Hepatic stellate cell (primary cell): ENCODE measurements at places on chromosomes 5 and 9.

GRCh38 chr5:75214928-75215327 lies 21.8 kb downstream of the ANKRD31 start:
- no peak for DNase-seq

GRCh38 chr5:5126444-5126843 lies 13.7 kb upstream of the ADAMTS16 start:
- DNase-seq: no peak

DNA sequence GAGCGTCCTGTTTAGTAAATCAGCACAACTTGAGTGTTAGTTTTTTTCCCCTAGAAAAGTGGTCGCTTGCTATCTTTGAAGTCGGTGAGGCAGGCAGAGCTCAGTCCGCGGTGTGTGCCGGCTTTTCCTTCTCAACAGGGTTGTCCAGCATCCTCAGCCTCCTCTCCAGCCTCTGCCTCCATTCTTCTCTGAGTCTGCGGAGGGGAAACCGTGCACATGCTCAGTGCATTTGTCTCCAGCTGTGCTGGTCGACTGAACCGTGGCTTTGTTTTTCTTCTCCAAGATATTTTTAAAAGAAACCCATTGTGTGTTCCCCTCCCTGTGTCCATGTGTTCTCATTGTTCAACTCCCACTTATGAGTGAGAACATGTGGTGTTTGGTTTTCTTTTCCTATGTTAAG lies 25.3 kb downstream of the FAM240B start:
- no peak for DNase-seq

DNA sequence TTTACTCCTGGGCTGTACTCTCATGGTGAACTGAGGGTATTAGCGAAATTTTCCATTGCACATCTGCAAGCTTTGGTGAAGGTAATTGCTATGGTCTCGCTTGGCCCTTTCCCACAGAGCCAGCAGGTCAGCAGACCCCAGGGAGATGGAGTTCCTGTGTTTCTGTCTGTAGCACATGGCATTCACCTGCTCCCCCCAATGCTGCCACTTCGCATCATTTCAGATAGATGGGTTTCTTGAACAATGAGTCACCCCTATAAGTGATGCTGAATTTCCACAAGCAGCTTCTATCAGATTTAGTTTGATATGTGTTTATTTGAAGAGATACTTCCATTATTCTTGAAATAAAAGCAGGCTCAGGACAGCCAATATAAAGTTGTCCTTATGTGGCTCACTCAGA lies 117.8 kb downstream of the ERCC6L2 start:
- no peak for DNase-seq

DNA sequence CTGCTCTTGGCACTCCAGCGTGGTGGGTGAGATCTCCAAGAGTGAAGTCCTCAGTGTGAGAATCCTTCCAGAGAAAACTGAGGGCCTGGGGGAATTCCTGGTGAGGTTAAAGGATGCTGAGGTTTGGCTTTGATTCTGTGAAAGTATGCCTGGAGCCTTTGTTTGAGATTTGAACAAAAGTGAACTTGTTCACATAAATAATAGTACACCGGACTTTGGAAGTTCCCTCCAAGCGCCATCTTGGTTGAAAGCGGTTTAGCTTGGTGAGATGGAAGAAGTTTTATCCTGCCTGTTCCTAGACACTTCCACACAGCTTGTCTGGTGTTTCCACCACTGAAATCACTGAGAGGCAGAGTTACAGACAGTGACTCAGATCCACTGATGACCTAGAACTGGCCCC lies 286.4 kb downstream of the NTRK2 start:
- DNase-seq: no peak

DNA sequence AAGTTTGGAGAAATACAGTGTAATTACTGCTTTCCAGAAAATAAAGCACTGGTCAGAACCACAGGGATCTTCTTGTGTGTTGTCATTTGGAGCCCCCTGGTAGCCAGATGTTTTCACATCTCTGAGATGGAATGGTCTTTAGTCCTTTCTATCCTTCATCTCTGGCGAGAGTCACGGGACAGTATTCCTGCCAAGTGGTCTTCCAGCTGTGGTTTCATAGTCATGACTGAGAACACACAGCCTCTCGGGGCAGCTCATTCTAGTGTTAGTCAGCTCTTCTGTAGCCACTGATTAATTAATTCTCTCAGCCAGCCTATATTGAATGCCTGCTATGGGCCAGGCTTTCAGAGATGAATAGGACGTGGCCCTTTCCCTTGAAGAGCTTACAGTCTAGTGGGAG lies 34.1 kb downstream of the HMGXB3 start:
- no peak for DNase-seq

- DNase-seq: no peak
These were observed 139.8 kb upstream of the EDIL3 start for GRCh38 chr5:84524491-84524890.

- DNase-seq: peak; percentile 7
These were observed at the start of gene PLPPR1 for GRCh38 chr9:101028346-101029314. TSS of gene PLPPR1 (plus strand) at chr9:101028727.

DNA sequence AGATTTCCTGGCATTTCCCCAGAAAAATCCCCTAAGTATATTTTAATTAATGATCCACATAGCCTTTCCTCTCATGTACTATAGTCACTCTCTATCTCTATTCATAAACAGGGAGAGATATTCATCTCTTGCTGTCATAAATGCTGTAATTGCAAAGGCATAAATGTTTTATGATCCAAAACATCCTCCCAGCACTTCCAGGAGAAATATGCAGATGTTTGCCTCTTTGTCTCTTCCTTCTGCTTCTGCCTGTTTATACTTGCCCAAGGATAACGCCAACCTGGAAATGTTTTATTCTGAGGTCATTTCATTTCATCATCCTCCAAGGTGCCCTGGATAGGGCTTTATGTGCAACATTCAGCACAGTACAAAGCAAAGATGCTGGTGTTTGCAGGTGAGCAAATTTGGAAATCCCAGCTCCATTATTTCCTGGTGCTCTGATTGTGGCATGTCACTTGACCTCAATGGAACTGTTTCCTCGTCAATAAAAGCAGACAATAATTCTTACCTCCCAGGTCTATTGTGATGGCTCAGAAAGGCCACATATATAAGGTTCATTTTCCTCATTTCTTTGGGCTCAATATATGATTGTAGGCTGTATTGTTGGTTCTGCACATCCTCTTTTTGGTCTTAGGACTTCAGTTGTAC lies 6.9 kb downstream of the TNFSF15 start:
- DNase-seq: no peak

- no peak for DNase-seq
These were observed 94.0 kb upstream of the PTGER4 start for GRCh38 chr5:40585537-40586267.

- peak; percentile 85 for DNase-seq
These were observed 221.3 kb upstream of the TAS2R1 start for GRCh38 chr5:9851458-9851857.

DNA sequence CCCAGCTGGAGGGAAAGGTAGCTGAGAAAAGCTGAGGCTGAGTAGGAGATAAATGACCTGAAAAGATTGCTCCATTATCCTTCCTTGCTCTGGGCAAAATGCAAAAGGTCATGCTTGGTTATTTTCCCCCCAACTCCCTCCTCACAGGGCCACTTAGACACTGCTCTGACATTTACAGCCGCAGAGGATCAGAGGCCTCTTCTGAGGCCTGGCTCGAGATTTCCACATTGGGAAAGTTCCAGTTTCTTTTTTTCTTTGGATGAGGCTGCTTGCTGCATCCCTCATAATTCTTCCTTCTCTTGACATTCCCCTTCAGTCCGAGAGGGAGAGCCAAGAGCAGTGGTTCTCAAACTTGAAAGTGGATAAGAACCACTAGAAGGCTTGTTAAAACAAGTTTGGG lies 60.1 kb upstream of the HSPA9 start:
- no peak for DNase-seq

- no peak for DNase-seq
These were observed 267.7 kb upstream of the SMARCA2 start for GRCh38 chr9:1747417-1747967.

DNA sequence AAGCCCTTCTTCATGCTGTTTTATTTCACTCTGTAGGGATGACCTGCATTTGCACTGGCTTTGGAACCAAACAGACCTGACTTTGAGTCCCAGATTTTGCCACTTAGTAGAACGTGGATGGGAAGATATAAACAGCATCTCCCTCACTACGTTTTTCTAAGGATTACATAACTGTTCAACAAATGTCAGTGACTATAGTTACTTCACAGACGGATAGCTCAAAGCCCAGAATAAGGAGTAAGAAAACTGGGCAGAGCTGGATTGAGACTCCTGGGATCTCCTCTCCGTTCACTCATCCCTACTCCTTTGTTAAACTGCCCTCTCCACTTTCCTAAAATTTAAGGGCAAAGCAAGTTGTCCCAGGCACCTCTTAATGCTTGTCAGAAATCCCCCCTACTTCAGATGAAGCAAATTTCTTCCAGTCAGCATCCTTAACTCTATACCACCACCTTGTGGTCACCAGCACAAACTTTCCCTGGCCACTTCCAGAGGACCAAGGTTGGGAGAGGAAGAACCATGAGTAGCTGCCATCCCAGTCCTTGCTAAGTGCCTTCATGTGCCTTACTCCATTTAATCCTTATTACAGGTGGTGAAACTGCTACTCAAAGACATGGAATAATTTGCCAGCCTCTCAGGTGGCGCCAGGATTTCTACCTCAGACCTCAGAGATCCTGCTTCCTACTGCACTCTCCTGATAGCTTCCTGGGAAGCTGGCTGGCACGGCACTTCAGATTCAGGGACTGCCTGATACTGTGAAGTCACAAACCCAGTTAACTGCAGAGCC lies 38.4 kb downstream of the EGR1 start:
- DNase-seq: peak; percentile 78
